ENCODE measurements at places on chromosomes 12 and 14.

- DNase-seq, result no peak
These were observed 1.4 kb downstream of the RIOX1 start for GRCh38 chr14:73492043-73492552.

DNA sequence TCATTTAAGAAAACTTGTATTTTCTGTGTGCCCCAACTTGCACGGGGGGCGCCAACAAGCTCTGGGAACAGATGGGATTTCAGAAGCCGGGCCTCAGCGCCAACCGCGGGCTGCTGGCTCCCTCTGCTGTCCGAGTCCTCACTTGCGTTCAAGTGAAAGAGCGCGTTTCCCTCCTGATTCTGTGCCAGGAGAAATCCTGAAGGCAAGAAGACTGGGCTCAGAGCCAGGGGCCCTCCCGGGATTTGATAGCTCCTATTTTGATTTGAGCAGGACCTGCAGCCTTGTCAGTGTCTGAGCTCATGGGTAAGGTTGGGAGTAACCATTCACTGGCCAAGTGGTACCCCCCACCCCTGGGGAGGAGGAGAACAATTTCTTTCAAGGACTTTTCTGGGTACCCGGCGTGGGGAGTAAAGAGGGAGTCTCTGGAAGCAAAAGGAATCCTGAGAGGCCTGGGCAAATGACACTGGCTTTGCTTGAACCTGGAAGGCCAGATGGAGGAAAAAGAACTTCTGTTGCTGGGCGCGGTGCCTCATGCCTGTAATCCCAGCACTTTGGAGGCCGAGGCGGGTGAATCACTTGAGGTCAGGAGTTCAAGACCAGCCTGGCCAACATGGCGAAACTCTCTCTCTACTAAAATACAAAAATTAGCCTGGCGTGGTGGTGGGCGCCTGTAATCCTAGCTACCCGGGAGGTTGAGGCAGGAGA lies 179.0 kb upstream of the RGS6 start:
- peak; percentile 61 for DNase-seq

DNA sequence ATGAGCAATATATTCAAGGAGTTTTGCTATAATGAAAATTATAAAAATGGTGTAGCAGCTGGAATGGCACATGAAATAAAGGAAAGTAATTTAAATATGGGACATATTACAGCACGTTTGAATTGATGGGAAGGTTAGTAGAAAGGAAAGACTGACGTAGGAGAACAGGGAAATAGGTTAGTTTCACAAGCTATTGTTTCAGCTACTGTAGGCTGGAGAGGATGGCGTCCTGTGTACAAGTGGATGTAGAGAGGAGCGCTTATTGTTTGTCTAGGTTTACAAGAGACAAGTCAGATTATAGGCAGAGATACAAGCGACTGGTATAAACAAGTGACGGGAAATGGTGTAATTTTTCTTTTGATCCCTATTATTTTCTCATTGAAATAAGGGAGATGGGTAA lies 431.2 kb upstream of the PDE3A start:
- DNase-seq, result no peak

DNA sequence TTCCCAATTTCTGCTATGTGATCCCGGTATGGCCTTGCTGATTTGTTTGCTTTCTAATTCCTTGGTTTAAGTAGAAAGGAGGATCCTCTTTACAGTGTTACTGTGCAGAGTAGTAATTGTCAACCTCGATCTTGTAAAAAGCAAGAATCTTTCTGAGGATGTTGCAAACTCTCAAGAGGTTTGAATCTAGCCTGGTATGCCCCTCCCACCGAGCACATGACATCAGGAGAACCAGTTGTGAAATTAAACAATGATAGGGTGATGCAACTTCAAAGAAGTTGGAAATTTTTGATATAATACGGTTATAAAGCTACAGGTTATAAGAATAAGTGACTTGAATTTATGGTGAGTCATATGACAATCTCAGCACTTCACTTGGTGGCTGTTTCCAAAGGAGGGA lies 35.0 kb upstream of the FUT8 start:
- no peak for DNase-seq

- DNase-seq, result no peak
These were observed 7.7 kb downstream of the GATC start for GRCh38 chr12:120453977-120454376.

GRCh38 chr12:94704452-94705306 lies 54.3 kb upstream of the TMCC3 start:
- no peak for DNase-seq

GRCh38 chr12:22287776-22288621 lies 46.5 kb downstream of the ST8SIA1 start:
- DNase-seq, result peak; percentile 5

DNA sequence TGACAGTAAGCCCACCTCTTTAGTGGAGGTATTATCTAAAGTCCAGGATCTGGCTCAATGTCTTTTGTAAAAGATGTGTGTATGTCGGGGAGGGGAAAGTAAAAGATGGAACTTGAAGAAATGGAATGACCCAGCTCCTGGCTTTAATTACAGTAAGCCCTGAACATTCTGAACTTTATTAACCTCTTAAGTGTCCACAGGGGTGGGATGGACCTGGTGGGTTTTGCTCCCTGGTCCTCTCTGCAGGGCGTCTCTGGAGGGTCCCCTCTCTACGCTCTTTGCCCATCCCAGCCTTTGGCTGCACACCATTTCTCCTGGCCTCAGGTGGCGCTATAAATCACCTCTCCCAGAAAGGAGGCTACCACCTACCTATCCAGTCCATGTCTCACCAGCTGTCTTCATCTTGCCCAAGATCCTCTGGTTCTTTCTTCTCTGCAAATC lies 3.7 kb upstream of the CISTR start:
- DNase-seq, result no peak

- no peak for DNase-seq
These were observed at the start of gene TBPL2 for GRCh38 chr14:55440385-55440784. Gene TBPL2, minus strand, starts transcription at chr14:55440616. Its CDS starts 167 bp downstream, at chr14:55440449.

DNA sequence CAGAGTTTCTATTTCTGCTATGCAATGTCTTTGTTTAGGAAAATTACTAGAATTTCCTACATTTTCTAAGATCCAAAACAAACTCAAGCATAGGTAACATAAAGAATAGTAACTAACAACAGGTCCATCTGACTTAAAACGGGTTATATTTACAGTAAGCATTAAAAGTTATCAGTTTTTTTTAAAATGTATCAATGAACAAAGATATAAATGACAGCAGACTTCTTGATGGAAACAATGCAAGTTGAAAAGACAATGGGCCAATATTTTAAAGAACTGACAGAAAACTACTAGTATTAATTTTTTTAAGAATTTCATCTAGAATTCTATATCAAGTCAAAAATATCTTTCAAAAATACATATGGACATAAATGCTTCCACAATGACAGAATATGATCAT lies 367.1 kb upstream of the MGAT4C start:
- no peak for DNase-seq

GRCh38 chr14:69355607-69356281 lies 42.4 kb downstream of the ERH start:
- DNase-seq, result no peak

- no peak for DNase-seq
These were observed 74.3 kb downstream of the SRGAP1 start for GRCh38 chr12:63918800-63919300.

DNA sequence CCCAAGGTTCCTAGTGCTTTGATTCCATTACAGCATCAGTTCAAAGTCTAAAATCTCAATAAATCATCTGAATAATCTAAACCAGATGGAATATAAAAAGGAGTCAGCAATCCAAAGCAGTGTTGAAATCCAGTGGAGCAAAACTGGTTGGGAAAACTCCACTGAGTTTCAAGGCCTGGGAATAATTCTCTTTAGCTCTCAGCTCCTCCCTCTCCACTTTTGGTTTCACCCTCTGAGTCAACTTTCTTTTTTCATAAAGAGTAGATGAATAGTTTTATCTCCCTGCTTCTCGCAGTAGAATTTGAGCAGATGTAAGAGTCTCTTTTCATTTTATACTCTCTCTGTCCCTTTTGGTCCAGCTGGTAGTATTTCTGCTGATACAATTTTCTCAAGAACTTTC lies 338.6 kb downstream of the APAF1 start:
- no peak for DNase-seq

GRCh38 chr12:113933201-113933786 lies 32.8 kb downstream of the RBM19 start:
- no peak for DNase-seq

DNA sequence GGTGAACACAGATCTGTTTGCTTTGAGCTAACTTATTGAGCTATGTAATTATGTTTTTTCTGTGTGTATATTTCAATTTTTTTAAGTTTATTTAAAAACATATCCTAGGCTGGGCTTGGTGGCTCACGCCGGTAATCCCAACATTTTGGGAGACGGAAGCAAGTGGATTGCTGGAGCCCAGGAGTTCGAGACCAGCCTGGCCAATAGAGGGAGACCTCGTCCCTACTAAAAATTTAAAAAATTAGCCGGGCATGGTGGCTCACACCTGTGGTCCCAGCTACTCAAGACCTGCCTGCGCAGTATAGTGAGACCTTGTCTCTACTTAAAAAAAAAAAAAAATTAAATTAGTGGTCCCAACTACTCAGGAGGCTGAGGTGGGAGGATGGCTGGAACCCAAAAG lies 16.2 kb upstream of the RNASE1 start:
- no peak for DNase-seq

- DNase-seq, result no peak
These were observed 448.1 kb downstream of the NAV3 start for GRCh38 chr12:78278706-78279190.

DNA sequence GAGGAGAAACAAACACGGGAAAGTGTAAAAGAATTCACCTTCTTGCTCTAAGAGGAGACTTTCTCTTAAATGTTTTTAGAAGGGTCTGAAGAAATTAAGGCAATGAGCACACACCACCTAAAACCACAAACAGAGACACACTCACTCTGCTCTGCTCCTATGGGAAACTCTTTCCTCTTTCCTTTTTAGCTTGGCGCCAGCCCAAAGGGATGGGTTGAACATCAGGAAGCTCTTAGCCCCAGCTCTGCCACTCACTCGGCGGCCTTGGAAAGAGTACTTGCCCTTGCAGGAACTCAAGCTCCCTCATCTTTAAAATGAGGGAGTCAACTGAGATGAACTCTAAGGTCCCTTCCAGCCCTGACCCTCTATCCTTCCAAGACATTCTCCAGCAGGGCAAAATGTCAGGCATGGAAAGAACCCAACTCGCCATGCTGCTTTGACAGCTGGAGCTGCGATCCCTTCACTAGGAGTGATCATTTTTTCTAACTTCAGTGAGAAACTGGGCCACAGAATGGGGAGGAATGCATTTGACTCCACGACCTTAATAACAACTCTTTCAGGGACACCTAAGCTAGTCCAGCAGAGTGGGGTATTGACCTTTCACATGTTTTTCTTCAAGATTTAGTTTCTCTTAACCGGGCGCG lies 980 bp upstream of the RNASE8 start:
- no peak for DNase-seq

DNA sequence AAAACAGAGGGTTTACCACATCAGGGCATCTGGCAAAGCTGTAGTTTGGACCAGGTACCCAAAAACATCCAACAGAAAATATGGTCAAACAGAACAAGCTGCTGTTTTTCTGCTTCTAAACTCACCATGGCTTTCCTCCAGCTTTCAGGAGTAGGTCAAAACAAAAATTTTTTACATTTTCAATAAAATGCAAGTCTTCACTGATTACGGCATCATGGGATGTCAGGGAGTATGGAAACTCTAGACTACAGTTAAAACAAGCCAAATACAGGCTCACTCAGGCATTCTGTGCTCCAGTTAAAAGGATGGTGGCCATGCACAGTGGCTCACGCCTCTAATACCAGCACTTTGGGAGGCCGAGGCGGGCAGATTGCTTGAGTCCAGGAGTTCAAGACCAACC lies 47.1 kb upstream of the PSMA6 start:
- no peak for DNase-seq

- no peak for DNase-seq
These were observed 344.0 kb downstream of the BCL11B start for GRCh38 chr14:98927986-98928385.

DNA sequence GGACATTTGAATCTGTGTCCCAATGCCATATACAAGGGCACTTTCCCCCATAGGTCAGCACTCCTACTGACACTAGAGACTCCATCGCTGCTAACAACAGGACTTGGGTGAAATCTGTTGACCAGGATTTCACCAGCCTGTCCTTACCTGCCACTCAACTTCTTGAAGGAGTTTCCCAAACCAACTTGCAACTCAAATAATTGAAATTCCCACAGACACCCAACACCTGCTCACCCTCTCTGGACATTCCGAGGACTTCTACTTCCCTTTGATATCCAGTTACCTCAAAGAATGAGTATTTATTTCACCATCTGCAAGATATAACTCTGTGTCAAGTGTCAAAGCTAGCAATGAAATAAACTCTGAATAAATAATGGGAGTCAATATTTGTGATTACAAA lies 44.6 kb downstream of the LLPH start:
- no peak for DNase-seq
